ENCODE measurements at places on chromosomes 2 and 18.

DNA sequence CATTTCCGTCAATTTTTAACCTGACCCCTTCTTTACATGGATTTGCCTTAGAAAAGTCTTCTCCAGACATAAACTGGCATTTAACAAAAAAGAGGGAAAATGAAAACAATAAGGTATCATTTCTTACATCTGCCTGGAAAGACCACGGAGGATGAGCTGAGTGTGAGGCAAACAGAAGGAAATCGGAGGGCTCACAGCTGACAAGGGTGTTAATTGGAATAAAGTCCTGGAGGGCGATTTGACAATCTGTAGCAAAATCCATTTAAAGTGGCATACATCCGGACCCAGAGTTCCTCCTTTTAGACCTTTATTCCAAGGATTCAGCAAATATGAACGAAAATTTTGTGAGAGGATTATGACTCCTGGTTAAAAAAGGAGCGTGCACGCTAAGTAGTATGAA, 179.7 kb upstream of the COPS8 start:
- no peak for DNase-seq

DNA sequence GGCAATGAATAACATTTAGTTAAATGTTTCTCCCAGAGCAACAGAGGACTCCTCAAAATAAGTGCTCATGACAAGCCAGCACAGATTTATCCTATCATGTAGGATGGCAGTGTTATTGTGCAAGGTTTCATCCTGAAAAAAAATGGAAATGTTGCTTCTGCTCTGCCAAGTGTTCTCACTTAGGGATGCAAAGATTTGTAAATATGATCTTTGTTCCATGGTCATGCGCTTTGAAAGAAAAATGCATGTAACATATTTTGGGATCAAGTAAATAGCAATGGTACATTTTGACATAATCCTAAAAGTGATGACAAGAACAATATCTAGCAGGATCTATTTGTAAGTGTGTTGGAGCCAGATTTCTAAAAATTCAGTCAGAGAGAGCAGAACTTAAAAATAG, 229.5 kb upstream of the CCDC150 start:
- DNase-seq: no peak

GRCh38 chr18:7467708-7468466, 99.2 kb upstream of the PTPRM start:
- DNase-seq: no peak

- DNase-seq: no peak
These were observed 326.6 kb upstream of the ID2 start for GRCh38 chr2:8355102-8355859.

- no peak for DNase-seq
These were observed 3.4 kb upstream of the ADD2 start for GRCh38 chr2:70771446-70771845.

DNA sequence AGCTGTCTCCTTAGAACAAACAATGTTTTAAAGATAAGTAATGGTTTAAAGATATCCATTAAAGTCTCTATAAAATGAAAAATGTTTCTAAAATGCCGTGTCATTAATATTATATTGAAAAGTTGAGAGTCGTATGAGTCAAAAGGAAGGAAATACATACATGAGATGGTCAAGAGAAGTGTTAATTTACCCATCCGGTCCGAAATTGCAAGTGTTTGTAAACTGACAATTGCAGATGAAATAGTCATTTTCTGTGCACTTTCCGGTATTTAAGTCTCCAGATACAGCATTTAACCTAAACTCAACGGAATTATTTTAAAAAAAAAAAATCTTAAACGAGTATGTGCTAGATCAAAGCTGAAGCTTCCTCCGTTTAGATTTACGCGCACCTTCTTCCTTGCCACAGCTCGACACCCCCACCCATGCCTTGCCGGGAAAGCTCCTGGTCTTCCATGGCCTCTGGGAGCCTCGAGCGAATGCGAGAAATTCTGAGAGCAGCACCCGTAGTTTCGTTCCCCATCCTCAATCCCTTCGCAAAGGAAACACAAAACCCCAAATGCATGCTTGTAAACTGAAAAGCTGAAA, 1.8 kb downstream of the DSC3 start:
- DNase-seq: no peak

DNA sequence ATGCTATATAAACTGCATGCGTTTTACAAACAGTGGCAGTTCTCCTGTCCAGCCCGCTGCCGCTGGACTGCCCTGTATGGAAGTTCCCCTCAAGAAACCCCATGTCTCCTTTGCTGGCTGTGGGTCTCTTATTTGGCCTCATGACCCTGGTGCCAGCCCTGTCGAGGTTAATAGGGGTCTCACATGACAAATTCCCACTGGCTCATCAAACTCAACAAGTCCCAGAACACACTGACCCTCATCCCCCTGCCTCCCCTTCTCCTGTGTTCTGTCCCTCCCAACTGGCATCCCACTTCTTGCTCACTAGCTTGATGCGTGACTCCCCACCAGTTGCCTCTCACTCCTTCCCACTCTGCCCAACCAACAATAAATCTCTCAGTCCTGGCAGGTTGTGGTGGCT, 137.6 kb upstream of the HS6ST1 start:
- DNase-seq: no peak

DNA sequence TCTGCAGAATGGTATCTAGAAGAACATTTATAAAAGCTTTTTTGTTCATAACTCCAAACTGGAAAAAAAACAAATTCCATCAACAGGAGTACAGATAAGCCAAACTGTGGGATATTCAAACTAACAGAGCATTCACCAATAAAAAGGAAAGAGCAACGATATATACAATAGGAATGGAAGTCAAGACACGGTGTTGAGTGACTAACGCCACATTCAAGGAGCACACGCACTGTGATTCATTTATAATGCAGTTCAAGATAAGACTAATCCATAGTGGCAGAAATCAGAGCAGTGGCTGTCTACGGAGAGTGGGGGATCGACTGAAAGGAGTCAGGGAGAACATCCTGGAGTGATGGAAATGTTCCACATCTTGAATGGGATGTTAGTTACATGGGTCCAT, 70.7 kb downstream of the CABYR start:
- no peak for DNase-seq

- no peak for DNase-seq
These were observed 25.7 kb downstream of the SRBD1 start for GRCh38 chr2:45585267-45585861.

GRCh38 chr2:185208261-185208660, 530.3 kb upstream of the FSIP2 start:
- no peak for DNase-seq

GRCh38 chr2:85672456-85672855, 4.5 kb upstream of the SFTPB start:
- DNase-seq: no peak

- DNase-seq: no peak
These were observed 100.9 kb downstream of the IRS1 start for GRCh38 chr2:226698671-226699070.

DNA sequence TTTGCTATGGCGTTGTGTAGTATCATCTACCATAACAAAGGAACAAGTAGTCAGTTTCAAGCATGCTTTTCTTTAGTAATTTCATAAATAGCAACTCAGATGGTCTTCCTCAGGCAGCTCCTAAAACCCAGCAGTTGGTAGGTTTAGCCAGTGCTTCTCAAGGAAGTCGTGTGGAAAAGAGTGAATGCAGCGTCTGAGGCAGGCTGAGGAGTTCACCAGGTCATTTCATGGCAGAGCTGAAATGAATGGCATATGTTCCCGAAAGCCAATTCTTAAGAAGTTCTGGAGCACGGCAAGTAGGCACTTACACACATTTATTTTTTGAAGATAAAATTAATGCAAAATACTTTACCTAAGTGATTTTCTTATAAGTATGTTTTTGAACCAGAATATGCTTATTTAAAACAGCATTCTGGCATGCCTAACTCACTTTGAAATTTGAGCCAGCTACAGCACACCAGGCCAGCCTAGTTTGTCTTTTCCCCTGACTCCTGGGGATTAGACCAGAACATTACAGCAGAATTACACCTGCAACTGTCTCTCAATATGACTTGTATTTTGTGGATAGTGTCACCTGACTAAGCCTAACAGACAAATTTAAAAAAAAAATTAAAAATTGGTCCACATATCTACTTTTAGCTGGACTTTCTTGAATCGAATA, 62.2 kb downstream of the OSBPL6 start:
- no peak for DNase-seq
